ENCODE measurements at places on chromosomes 2 and 18. TPM values are rescaled to one million over a fixed set of nuclear protein-coding genes. Genes with fewer than 3 reads are reported as not detected.

DNA sequence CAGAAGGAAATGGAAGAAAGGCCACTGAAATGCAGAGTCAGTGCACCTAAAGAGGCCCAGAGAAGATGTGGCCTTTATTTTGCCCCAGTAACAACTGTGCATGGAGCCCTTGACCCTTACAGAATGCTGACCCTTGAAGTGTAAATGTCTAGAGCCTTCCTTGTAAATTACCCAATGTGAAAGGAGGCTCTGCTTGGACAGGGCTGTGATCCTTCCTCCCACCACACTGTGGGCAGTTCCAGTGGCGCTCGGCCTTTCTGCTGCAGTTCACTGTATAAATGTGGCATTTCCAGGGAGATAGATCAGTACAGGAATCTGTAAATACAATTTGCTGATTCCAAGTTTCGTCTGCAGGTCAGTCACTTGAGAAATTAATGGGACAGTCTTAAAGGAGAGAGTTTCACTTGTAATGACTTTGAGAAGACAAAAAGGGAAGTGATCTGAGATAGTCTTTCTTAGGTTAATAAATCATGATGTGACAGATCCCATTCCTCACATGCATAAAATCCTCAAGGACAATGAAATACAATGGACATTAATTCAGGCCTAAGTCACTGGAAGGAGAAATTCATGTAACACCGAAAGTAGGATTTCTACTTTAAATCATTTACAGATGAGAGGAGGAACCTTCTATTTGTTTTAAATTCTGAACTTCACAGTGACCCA, 133.8 kb upstream of the LMAN1 start:
- no peak for DNase-seq
- no peaks in the 10 kb centered on the region for H3K27me3 ChIP-seq
- no peak overlapping the region for H3K27ac ChIP-seq
- no peaks in the 10 kb centered on the region for H3K36me3 ChIP-seq
- no peaks in the 10 kb centered on the region for H3K4me1 ChIP-seq

GRCh38 chr2:222025881-222026271, 272.9 kb downstream of the PAX3 start:
- H3K4me1 ChIP-seq, result no peaks in the 10 kb centered on the region
- no peak for DNase-seq
- no peak overlapping the region for H3K27ac ChIP-seq
- H3K36me3 ChIP-seq, result no peaks in the 10 kb centered on the region

UGT1A5 gene
- total RNA-seq, result not detected

TUBA3E gene
- not detected for total RNA-seq

CDKL4 gene
- total RNA-seq, result 3.7 TPM
